ENCODE measurements at places on chromosomes 1 and 21.

DNA sequence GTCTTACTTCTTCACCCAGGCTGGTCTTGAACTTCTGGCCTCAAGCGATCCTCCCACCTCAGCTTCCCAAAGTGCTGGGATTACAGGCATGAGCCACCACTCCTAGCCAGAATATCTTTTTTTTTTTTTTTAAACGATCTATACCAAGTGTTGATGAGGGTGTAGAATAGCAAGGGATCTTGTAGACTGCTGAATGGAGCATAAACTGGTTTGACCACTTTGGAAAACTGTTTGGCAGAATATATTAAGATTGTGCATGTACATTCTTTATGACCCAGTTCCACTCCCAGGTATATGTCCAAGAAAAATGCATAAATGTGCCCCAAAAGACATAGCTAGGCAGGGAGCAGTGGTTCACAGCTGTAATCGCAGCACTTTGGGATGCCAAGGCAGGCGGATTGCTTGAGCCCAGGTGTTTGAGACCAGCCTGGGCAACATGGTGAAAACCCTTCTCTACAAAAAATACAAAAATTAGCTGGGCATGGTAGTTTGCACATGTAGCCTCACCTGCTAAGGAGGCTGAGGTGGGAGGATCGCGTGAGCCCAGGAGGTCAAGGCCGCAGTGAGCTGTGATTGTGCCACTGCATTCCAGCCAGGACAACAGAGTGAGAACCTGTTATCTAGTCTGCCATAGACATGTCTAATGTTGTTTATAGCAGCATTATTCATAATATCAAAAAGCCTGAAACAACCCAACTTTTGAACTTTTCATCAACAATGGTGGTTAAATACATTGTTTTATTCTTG is 184.0 kb downstream of the VPS13D start:
- H3K27ac ChIP-seq, result no peak overlapping the region
- peaks cover 23% of the 10 kb centered on the region for H3K36me3 ChIP-seq
- peaks cover 4% of the 10 kb centered on the region for H3K4me1 ChIP-seq
- no peaks in the 10 kb centered on the region for H3K27me3 ChIP-seq

GRCh38 chr1:12778907-12779306 is 5.4 kb downstream of the PRAMEF12 start:
- no peaks in the 10 kb centered on the region for H3K4me1 ChIP-seq
- no peak for DNase-seq
- no peak overlapping the region for H3K27ac ChIP-seq
- H3K36me3 ChIP-seq, result no peaks in the 10 kb centered on the region
- H3K27me3 ChIP-seq, result peaks cover 55% of the 10 kb centered on the region
- no peak overlapping the region for H3K4me3 ChIP-seq

DNA sequence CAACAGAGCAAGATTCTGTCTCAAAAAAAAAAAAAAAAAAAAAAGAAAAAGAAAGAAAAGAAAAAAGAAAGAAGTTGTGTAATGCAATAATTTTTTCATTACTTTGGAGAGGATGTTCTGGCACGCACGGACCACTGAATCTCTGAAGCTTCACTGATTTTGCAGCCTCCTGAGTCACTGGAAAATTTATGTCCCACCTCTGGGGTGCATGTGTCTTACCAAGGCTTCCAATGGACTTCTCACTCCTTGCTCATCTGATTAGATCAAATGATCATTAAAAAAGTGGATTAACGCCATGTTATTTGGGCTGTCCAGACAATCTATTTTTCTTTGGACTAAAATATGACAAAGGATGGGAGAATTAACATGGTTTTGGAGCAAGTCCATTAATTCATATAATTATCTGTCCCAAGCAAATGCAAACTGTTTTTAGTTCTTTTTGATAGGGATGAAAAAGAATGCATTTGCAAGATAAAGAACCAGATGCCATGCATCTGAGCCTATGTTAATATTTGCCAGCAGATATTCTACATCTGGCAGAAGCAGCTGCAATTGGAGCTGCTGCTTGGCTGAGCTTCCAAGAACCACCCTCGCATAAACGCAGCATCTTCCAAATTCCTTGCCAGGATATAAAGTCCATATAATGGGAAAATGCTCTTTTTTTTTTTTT is 10.1 kb upstream of the MAP1LC3C start:
- DNase-seq, result no peak
- H3K36me3 ChIP-seq, result peaks cover 6% of the 10 kb centered on the region
- H3K4me1 ChIP-seq, result no peaks in the 10 kb centered on the region
- H3K27ac ChIP-seq, result no peak overlapping the region
- H3K4me3 ChIP-seq, result no peak overlapping the region

DNA sequence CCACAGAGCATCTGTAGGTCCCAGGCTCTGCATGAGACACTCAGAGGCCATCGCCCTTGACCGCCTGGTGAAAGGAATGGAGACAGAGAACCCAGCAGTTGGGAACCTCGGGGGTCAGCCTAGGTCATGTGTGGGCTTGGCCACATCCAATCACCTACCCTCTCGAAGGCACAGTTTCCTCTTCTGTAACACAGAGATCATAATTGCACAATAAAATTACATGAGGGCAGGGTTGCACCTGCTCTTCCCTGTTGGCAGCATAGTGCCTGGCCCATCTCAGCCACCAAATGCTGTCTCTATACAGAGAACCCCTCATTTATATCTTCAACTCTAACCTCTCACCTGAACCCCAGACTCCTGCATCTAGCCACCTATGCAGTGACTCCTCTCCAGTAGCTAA is 418.1 kb upstream of the VAMP3 start:
- no peak overlapping the region for H3K27ac ChIP-seq
- DNase-seq, result no peak
- H3K4me1 ChIP-seq, result no peaks in the 10 kb centered on the region
- no peak overlapping the region for H3K4me3 ChIP-seq
- H3K27me3 ChIP-seq, result peaks cover 37% of the 10 kb centered on the region

DNA sequence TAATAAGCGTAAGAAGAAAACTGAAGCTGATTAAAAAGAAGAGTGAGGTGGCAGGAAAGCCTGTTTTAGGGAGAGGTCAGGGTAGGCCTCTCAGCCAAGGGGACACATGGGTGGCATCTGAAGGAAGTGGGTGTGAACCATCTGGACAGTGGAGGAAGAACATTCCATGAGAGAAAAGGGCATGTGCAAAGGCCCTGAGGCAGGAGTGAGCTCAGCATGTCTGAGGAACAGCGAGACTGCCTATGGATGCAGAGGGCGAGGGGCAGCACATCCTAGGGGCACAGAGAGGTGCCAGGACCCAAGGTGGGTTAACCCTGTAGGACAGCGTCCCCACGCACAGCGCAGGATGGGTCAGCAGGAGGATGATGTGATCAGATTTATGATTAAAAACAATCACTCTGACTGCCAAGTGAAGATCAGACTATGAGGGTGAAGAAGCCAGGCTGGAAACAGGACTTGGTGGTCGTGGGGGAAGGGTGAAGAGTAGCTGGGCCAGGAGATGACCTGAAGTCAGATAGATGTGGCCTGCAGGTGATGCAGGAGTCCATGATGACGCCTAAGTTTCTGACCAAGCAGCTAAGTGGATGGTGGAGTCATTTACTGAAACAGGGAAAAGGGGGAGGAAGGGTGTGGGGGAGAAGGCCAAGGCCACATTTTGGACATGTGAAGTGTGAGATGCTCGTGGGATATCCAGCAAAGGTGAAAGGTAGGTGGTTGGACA is 37.9 kb downstream of the PABPC4 start:
- peaks cover 25% of the 10 kb centered on the region for H3K36me3 ChIP-seq
- H3K27ac ChIP-seq, result no peak overlapping the region
- DNase-seq, result no peak
- no peaks in the 10 kb centered on the region for H3K27me3 ChIP-seq

- H3K4me1 ChIP-seq, result no peaks in the 10 kb centered on the region
- H3K27ac ChIP-seq, result no peak overlapping the region
Measured at GRCh38 chr1:117712621-117713020, 106.8 kb downstream of the TENT5C start.

GRCh38 chr21:25615880-25616279 is 8.6 kb upstream of the MRPL39 start:
- H3K4me1 ChIP-seq, result no peaks in the 10 kb centered on the region
- H3K36me3 ChIP-seq, result no peaks in the 10 kb centered on the region

GRCh38 chr1:240462766-240463395 is 149.1 kb downstream of the GREM2 start:
- H3K27ac ChIP-seq, result no peak overlapping the region
- H3K27me3 ChIP-seq, result no peaks in the 10 kb centered on the region
- peaks cover 7% of the 10 kb centered on the region for H3K4me1 ChIP-seq
- peaks cover 3% of the 10 kb centered on the region for H3K36me3 ChIP-seq

DNA sequence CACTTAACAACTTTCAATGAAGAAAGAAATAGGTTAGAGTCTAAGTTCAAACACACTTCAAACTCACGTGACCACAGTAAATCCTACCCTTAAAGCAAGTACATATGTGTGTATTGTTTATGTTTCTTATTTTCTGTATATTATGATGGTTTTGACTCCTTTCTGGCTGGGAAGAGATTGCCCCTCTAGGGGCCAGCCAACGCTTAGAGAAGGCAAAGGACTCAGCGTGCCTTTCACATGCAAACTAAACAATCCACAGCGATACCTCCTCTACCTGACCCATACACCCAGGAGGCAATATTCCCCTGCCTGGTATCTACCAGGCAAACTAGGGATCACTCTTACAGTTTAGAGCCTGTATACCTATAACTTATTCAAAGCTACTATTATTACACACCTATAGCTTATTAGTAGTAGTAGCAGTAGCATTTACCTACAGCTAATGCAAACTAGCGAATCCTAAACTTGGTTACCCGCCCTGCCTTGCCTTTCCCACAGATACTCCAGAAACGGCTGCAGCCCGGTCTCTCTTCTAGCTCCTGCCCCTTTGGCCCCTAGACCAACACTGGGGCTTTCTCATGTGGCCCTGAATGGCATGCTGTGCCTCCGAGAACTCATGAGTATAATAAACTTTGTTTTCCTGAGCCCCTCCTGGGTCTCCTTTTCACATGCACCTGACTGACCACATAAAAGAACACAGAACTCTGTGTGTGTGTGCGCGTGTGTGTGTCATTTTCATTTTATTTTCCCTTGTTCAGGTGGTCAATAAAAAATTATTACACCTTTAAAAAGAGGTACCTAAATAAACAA is 14.0 kb downstream of the NRIP1 start:
- H3K4me3 ChIP-seq, result no peak overlapping the region
- H3K27me3 ChIP-seq, result no peaks in the 10 kb centered on the region
- peaks cover 23% of the 10 kb centered on the region for H3K4me1 ChIP-seq

GRCh38 chr1:91597215-91597614 is 96.6 kb downstream of the CDC7 start:
- no peak overlapping the region for H3K4me3 ChIP-seq
- peaks cover 13% of the 10 kb centered on the region for H3K4me1 ChIP-seq
- DNase-seq, result no peak
- H3K27me3 ChIP-seq, result no peaks in the 10 kb centered on the region
- no peak overlapping the region for H3K27ac ChIP-seq

DNA sequence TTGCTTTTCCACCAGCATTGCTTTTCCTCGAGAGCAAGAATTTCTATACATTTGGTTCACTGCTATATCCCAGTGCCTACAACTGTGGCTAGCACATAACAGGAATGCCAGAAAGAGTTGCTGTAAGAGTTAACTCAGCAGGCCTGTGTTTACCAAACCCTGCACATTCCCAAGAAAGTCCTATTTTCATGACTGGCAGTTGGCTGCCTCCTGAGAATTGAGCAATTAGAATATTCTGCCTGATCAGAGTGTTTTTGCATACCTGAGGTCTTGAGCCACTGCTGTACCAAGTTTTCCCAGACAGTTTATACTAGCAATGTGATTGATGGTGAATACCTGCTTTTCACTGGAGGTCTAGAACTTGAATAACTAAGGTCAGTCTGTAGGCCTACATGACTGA is 2.7 kb upstream of the GNPAT start:
- peak overlapping the region; percentile 16 for H3K4me3 ChIP-seq
- peaks cover 61% of the 10 kb centered on the region for H3K4me1 ChIP-seq
- H3K27me3 ChIP-seq, result no peaks in the 10 kb centered on the region
- no peak for DNase-seq
- no peak overlapping the region for H3K27ac ChIP-seq

DNA sequence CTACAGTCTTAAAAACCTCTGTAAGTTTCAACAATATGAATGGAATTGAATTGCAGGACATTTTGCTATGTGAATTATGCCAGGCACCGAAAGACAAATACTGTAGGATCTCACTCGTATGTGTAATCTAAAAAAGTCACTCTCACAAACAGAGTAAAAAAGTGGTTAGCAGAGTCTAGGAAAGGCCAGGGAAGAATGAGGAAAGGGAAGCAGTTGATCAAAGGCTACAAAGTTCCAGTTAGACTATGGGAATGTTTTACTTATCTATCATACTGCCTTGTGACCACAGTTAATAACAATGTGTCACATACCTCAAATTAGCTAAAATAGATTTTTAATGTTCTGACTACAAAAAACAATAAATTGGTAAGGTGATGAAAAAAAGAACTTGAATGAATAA is 565.4 kb upstream of the BRINP3 start:
- no peaks in the 10 kb centered on the region for H3K27me3 ChIP-seq
- H3K36me3 ChIP-seq, result no peaks in the 10 kb centered on the region
- no peaks in the 10 kb centered on the region for H3K4me1 ChIP-seq
- no peak overlapping the region for H3K27ac ChIP-seq
- H3K4me3 ChIP-seq, result no peak overlapping the region

- peaks cover 3% of the 10 kb centered on the region for H3K36me3 ChIP-seq
- H3K4me3 ChIP-seq, result no peak overlapping the region
- H3K27me3 ChIP-seq, result peaks cover 15% of the 10 kb centered on the region
- DNase-seq, result no peak
Measured at GRCh38 chr21:41052820-41053555, 115.0 kb upstream of the BACE2 start.

DNA sequence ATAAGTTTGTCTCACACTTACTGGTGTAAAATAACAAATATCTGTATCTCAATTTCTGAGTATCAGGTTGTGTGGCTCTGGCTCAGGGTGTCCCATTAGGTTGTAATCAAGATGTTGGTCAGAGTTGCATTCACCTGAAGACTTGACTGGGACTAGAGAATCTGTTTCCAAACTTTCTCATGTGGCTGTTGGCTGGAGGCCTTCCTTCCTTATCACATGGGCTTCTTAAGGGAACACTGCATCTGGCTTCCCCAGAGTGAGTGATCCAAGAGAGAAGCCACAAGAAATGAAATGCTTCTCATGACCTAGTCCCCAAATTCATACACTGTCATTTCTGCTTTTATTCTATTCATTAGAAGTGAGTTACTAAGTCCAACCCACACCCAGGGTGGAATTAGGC is 568.4 kb upstream of the CAMK1G start:
- peaks cover 7% of the 10 kb centered on the region for H3K27me3 ChIP-seq
- DNase-seq, result no peak
- H3K4me3 ChIP-seq, result no peak overlapping the region
- no peak overlapping the region for H3K27ac ChIP-seq
- no peaks in the 10 kb centered on the region for H3K4me1 ChIP-seq
- H3K36me3 ChIP-seq, result no peaks in the 10 kb centered on the region

GRCh38 chr1:167244244-167244643 is 23.6 kb downstream of the POU2F1 start:
- no peak overlapping the region for H3K27ac ChIP-seq
- H3K36me3 ChIP-seq, result no peaks in the 10 kb centered on the region
- DNase-seq, result no peak
- no peak overlapping the region for H3K4me3 ChIP-seq
- H3K4me1 ChIP-seq, result peaks cover 10% of the 10 kb centered on the region

GRCh38 chr1:201505503-201505890 is 1.4 kb downstream of the CSRP1 start:
- no peak for DNase-seq
- H3K27ac ChIP-seq, result peak overlapping the region; percentile 92
- no peaks in the 10 kb centered on the region for H3K27me3 ChIP-seq
- peaks cover 37% of the 10 kb centered on the region for H3K4me1 ChIP-seq
- peaks cover 12% of the 10 kb centered on the region for H3K36me3 ChIP-seq
